Omental fat pad (tissue), 4 donors: ENCODE measurements at places on chromosomes 13 and 19.

- no peak for DNase-seq
Observed at GRCh38 chr13:73508841-73509240, 450.0 kb downstream of the KLF5 start.

- no peak for DNase-seq
Observed at GRCh38 chr13:32878163-32878562, 138.1 kb upstream of the KL start.

DNA sequence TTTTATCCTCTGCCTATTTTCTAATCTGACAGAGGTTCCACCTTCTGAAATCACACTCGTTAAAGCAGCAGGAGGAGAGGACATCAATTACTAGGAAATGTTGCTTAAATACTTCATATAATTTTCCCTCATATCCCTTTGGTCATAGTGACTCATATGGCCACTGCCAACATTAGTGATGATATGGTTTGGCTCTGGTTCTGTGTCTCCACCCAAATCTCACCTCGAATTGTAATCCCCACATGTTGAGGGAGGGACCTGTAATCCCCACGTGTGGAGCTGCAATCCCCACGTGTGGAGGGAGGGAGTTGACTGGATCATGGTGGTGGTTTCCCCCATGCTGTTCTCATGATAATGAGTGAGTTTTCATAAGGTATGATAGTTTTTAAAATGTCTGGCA, 618.4 kb upstream of the SLITRK5 start:
- DNase-seq = no peak

- DNase-seq = no peak
Observed at GRCh38 chr13:30078059-30078458, 227.6 kb upstream of the UBL3 start.

DNA sequence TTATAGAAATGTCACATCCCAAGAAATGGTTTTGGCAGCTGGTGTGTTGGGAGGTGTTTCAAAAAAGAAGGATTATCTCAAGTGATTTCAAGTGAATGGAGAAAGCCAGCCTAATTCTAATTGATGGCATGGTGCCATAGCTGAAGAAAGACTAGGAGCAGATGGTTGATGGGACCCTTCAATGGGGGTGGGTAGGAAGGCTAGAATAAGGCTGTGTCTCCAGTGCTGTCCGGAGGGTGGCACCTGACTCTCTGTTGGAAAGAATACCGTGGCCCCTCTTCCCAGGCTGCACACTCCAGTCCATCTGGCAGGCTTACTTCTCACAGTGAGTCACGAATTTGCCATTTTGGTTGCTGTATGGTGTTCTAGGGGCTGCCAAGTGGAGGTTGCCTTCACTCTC, 51.0 kb upstream of the GPR12 start:
- DNase-seq = no peak

DNA sequence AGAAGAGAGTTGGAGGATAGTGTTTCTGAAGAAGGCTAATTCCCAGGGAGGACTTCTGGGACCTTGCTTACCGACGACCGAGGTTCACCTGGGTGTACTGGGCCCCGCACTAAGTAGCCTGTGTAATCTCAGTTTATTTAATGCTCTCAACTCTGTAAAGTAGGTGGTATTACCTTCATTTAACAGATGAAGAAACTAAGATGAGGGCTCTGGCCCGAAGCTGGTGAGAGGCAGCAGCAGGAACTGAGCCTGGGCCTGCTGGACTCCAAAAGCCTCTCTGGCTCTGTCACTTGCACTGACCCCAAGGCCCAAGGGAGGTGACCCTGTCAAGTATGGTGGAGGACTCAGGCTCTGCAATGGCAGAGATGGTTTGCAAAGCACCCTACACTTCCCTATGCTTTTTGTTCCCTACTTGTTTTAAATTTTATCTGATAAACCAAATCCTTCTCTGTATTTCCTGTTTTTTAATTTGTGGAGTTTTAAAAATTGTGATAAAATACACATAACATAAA, 50.6 kb downstream of the GGACT start:
- no peak for DNase-seq

DNA sequence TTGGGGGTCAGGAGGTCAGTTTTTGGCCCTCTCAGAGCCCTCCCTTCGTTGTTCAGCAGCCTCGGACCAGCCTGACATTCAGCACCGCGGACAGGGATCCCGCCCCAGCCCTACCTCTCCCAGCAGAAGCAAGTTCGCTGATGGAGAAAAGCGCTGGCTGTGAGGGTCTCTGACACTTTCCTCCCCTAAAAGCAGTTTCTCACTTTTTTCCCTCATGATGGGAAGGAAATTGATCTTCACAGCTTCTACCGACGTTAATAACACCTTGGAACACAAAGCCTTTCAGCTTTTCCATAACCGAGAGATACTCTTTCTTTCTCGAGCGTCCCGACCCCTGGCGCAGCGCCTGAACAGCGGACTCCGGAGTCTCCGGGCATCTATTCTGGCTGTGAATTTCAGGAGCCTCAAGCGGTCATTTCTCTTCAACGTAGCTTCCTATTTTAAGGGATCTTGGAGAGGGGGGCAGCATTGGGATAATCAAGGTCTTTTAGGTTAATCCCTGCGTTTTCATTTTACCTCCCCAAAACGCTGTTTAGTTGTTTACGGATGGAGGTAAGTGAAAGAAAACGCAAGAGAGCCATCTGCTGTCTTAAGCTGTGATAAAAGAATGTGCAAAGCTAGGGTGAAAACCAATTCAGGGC, 467.2 kb downstream of the ITGBL1 start:
- no peak for DNase-seq

DNA sequence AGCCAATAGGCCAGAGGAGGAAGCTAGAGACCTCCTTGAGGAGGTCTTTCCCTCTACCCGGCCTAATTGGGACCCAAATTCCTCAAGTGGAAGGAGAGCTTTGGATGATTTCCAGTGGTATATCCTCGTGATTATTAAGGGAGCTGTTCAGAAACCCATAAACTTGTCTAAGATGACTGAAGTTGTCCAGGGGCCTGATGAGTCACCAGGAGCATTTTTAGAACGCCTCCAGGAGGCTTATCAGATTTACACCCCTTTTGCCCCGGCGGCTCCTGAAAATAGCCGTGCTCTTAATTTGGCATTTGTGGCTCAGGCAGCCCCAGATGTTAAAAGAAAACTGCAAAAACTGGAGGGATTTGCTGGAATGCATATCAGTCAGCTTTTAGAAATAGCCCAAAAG, 198.1 kb downstream of the ZNF486 start:
- no peak for DNase-seq

GRCh38 chr19:49640113-49640898, at the start of gene RRAS:
TSS of gene RRAS (minus strand) at chr19:49640143. CDS start at chr19:49640098, 45 bp downstream.
- peak; percentile 96 for DNase-seq

DNA sequence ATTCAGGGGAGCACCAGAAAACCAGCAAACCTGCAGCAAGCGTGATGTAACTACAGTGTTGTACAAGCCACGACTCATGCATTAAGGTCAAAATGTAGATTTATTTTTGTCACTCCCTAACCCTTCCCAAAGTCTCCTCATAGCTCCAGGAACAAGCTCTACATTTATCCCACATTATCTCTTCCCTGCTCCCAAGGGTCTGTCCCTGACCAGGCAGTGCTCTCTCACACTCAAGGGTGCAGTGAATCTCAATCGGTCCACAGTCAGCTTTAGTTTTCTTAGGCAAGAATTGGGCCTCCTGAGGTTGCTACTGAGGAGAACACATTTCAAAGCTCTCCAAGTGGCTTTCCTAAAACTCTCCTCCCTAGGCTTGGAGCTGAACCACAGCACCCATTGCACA, 219.4 kb downstream of the NHLRC3 start:
- DNase-seq = no peak

DNA sequence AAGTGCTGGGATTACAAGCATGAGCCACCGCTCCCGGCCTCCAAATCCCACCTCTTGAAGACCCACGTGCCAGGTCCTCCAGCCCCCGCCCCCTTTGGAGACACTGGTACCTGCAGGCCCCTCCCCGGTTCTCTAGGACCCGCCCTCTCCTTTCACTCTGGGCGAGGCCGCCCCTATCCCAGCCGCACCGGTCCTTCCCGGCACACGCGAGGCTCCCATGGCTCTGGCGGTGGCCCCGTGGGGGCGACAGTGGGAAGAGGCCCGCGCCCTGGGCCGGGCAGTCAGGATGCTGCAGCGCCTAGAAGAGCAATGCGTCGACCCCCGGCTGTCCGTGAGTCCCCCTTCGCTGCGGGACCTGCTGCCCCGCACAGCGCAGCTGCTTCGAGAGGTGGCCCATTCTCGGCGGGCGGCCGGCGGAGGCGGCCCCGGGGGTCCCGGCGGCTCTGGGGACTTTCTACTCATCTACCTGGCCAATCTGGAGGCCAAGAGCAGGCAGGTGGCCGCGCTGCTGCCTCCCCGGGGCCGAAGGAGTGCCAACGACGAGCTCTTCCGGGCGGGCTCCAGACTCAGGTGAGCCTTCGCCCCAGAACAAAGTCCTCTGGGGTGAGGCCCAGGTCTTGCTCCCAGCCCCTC, at the start of gene CBLC:
CBLC (plus strand) TSS at position 176 of the 633 bp plus-strand sequence; CDS start at position 218, 42 bp downstream.
- no peak for DNase-seq

DNA sequence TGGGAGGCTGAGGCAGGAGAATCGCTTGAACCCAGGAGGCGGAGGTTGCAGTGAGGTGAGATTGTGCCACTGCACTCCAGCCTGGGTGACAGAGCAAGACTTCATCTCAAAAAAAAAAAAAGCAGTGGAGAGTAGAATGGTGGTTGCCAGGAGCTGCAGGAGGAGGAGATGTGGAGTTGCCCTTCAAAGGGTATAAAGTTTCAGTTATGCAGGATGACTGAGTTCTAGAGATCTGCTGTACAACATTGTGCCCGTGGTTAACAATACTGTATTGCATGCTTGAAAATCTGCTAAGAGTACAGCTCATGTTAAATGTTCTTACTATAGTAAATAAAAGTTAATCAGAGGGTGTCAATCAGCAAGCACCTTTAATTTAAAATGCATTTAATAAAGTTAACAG, 28.4 kb upstream of the LATS2 start:
- DNase-seq = no peak

DNA sequence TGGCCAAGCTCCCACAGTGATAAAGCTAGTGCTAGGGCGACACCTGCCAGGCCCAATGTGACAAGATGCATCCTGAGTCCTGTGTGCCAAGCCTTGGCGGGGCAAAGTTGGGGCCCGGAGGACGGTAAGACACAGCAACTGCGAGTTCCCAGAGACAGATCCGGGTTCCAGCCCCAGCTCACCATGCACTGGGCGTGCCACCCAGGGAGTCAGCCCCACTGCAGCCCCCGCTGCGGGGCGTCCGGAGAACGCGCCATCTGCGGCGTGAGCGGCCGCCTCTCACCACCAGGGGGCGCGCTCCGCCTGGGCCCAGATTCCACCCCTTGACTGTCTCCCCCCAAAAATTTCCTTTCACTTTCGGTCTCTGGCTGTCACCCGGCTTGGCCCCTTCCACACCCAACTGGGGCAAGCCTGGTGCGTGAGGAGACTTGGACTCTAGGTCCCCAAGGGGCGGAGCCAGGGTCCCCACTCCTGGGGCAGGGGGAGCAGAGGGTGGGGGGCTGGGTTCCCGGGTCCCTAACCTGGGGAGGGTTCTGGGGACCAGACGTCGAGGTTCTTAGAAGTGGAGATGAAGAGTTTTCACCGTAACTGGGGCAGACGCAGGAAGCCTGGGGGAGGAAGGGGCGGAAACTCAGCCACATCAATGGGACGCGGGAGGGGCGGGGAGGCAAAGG, at the start of gene FLT3LG:
FLT3LG (plus strand) TSS at position 348 of the 674 bp plus-strand sequence. CDS start 425 bp downstream, outside the sequence.
- DNase-seq = peak; percentile 55

- no peak for DNase-seq
Observed at GRCh38 chr13:28282451-28282850, 144.1 kb downstream of the PAN3 start.

DNA sequence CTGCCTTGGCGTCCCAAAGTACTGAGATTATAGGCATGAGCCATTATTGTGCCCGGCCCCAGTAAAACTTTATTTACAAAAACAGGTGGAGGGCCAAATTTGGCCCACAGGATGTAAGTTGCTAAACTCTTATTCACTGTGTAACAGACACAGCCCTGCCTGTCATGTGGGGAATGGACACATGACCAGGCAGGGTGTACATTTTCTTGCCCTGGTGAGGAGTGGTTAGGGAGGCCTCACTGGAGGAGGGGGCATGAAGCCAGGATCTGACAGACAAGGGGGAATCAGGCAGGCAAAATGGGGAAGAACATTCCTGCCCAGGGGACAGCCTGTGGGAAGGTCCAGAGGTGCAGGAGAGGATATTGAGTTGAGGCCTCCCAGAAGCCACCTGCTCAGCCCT, 7.4 kb upstream of the PGLS start:
- DNase-seq = no peak

DNA sequence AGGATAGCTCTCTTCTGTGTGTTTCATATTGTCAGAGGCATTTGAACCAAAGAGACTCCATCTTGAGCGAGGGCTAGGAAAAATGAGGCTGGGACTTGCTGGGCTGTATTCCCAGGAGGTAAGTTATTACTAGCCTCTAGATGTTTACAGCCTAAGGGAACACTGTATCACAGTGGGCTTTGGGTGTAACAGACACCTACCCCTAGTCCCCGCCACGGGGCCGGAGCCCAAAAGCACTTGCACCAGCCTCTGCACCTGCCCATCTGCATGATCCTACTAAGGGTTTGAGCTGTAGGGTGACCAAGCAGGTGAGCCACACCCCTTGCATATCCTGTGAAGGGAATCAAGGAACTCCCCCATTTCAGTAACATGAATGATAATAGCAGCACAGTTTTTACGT, 1972.2 kb downstream of the OLFM4 start:
- no peak for DNase-seq

DNA sequence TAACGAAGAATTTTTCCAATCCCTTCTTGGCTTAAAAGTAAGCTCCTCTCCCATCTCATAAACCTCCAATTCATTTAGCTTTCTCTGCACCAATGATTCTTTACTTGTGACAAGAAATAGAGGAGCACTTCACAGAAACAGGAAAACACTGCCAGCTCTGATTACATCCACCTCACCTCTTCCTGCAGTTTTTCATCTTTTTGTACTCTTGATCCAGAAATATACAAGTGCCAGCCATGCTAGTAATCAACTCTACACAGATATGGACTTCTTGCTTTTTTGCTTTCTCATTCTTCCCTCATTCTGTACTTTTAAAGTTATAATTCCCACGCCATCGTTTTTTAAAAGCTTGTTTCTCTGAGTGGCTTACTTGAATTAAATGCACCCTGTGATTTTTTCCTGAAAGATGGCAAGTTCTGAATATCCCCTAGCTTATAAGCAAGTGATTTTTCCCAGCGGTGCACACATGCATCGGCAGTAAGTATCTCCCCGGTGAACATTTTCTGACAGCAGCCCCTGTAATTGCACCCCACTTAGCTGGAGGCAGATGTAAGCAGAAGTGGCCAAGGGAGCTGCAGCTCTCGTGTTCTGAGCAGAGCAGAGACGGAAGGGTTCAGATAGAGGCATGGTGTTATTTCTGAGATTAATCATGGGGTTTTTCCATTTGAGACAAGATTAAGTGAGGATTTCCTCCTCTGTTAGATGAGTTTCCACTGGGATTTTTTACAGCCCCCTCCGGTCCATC, 340.7 kb downstream of the SLC7A1 start:
- DNase-seq = no peak

GRCh38 chr19:47740866-47741519, 4.4 kb upstream of the NOP53 start:
- no peak for DNase-seq

GRCh38 chr19:48750351-48750750, 2.1 kb downstream of the FUT1 start:
- DNase-seq = no peak

GRCh38 chr19:10363789-10364281, 16.5 kb downstream of the TYK2 start:
- no peak for DNase-seq

- no peak for DNase-seq
Observed at GRCh38 chr13:74246487-74246886, 112.3 kb upstream of the KLF12 start.
